ENCODE measurements at places on chromosomes 1 and 21. TPM values are rescaled to one million over a fixed set of nuclear protein-coding genes. Genes with fewer than 3 reads are reported as not detected.
A peak's percentile ranks its signal among the peaks of the same experiment; 100 is the strongest.

DNA sequence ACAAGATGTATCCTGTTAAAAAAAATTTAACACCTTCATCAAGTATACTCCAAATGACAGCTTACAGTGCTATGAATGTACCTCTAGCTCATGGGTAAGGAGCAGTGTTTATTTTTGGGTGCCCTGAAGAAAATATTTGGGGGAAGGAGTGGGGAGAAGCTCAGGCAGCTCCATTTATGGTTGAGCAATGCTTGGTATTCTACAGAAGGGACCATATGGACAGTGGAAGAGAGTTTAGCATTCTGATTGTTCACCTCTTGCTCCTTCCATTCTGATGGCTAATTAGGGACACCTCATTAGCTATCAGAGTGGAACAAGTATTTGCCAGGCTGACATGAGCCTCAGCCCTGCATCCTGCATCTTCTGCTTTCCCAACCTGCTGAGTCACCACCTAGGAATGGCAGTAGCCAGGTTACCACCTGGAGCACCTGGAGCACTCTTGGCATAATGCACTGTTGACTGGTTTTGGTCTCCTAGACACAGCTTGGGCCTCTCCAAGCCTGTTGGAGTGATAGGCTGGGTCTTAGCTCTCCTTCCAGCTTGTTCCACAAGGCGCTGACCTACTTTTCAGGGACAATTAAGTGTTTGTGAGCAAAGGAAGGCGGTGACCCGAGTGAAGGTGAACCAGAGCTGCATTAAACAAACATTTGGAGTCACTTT lies 62.0 kb upstream of the MACF1 start:
- DNase-seq, result no peak

DNA sequence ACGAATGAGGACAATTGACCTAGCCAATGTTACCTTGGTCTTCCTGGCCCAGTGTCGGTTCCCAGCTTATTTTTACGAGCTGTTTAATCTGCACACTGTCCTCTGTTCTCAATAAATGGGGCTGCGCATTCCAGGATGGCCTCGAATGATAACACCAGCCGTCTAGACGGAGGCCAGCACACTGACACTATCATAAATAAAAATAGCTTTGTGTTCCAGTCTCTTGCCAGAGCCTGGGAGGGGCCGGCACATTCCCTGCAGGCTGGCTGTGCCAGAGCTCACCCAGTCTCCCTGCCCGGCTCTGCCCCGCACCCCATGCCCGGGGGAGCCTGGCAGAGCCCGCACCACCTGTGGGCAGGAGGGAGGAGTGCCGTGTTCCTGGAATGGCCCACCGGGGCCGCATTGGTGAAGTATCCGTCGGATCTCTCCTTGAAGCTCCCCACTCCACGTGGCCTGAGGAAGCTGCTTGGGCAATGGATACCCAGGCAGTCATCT lies 92.1 kb downstream of the SPSB1 start:
- no peak for DNase-seq

Gene RIPK4
- total RNA-seq, result not detected

DNA sequence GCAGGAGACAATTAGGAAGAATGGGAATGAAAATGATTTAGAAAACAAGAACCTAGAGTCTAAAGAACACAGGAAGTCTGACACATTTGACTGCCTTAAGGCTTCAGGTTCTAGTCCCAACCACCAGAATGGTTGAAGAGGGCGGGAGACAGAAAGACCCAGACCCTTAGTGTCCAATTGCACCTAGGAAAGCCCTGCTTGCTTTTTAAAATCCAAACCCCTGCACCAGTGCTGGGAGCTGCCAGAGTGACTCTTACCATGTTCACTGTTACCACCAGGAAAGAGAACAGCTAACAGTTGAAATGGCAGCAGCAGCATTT lies 265 bp downstream of the CD1B start:
- no peak for DNase-seq

Gene MAP1LC3C
- total RNA-seq, result 0.91 TPM

DNA sequence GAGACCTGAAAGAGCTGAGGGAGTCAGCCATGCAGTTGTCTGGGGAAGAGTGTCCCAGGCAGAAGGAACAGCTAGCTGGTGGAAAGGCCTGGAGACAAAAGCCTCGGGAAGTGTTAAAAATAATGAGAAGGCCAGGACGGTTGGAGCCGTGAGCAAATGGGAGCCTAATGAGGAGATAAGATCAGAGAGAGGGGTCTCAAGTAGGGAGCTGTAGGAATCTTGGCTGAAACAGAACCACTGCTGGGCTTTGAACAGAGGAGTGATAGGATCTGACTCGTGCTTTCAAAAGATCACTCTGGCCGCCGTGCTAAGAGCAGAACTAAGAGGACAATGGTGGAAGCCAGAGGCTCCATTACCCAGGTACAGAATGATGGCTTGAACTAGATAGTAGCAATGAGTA lies 1.9 kb upstream of the FOXJ3 start:
- DNase-seq, result no peak

GRCh38 chr1:11989669-11990068 lies 9.4 kb downstream of the MFN2 start:
- no peak for DNase-seq

DNA sequence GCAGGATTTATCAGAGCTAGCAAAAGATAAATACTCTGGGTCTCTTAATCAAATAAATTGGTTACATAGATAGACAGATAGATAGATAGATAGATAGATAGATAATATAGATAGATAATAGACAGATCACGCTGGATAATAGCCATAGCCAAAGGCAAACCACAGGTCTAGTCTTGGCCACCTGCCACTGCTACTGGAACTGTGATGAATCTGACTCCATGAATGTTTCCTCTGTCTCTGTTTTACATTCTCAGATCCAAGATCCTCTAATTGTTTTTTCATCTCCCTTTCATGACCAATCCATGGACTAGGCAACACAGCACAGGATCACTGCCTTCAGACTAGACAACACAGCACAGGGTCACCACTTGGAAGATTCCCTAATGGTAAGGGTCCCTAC lies 444.7 kb upstream of the NFIA start:
- DNase-seq, result peak; percentile 88

DNA sequence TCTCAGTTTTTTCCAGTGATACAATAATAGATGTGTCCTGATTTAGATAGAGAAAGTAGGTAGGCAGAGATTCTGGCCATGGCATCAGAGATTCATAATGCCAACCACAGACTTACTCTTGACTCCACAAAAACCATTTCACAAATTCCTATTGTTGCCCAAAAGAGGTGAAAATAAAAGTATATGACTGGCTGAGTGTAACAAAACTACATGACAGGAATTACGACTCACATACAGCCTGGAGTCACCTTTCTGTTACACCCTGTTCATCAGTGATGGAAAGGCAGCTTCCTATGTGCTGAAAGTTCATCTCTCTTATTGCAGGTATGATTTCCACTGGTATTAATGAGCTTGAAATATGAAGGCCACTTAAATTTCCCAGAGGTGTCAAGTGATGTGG lies 72.3 kb downstream of the MPZL1 start:
- DNase-seq, result no peak

Gene CCDC27
- total RNA-seq, result not detected

Gene CELA3B
- not detected for total RNA-seq

DNA sequence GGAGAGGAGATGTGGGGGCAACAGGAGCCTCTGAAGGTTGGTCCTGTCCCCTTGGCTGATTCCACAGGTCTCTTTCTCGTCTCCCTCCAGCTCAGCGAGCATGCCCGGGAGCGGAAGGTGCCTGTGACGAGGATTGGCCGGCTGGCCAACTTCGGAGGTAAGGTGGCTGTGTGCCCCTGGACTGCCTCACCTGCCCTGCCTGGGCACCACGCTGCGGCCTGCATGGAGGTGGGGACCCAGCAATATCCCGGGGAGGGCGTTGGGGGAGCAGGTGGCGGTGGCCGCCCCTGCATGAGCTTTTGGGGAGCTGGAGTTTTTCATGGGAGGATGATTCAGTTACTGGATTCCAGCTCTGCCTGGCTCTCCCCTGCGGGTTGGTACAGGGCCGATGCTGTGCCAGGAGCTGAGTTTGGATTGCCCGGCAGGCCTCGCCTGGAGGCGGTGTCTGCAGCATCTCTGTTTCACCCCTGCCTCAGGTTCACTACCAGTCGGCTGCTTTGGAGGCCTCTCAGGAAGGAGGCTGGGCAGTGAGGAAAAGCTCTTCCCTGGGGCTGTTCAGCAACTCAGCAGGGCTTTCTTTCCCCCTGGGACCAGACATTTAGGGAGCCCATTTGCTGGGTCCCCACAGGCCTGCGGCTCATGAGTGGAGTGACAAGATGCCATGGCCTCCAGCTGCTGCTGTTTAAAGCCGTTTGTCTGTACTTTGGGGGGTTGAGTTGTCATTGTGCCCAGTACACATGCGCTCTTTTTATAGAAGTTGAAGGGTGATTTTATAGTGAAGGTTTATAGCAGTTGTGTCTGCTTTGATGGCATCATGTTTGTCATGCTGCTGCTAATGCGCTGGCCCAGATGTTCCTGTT lies 25.7 kb downstream of the COQ8A start:
- DNase-seq, result no peak

- DNase-seq, result no peak
These were observed 2.0 kb downstream of the LRRC41 start for GRCh38 chr1:46301406-46301807.

- no peak for DNase-seq
These were observed 33.0 kb downstream of the PTPN14 start for GRCh38 chr1:214518361-214518760.

DNA sequence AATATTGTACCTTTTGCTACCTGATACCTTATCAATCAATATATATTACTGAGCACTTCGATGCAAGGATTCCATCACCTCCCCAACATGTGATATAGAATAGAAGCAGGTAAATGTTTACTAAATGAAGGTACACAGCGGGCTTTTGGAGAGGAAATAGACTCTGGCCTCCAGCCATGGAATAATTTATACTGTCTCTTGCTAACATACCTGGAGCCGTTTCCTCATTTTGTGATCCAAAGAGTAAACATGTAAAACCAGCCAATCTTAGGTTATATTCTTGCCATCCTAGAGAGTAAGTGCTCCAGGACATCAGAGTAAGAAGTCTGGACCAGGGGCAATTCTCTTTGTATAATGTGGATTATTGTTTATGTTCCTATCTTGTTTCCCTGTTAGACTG lies 39.4 kb downstream of the NDUFS5 start:
- no peak for DNase-seq

- DNase-seq, result no peak
These were observed 7.7 kb downstream of the OVAAL start for GRCh38 chr1:180566495-180566894.

- DNase-seq, result no peak
These were observed 37.4 kb downstream of the GADD45A start for GRCh38 chr1:67722292-67722944.

- no peak for DNase-seq
These were observed 28.6 kb downstream of the PLPPR4 start for GRCh38 chr1:99292886-99293285.

DNA sequence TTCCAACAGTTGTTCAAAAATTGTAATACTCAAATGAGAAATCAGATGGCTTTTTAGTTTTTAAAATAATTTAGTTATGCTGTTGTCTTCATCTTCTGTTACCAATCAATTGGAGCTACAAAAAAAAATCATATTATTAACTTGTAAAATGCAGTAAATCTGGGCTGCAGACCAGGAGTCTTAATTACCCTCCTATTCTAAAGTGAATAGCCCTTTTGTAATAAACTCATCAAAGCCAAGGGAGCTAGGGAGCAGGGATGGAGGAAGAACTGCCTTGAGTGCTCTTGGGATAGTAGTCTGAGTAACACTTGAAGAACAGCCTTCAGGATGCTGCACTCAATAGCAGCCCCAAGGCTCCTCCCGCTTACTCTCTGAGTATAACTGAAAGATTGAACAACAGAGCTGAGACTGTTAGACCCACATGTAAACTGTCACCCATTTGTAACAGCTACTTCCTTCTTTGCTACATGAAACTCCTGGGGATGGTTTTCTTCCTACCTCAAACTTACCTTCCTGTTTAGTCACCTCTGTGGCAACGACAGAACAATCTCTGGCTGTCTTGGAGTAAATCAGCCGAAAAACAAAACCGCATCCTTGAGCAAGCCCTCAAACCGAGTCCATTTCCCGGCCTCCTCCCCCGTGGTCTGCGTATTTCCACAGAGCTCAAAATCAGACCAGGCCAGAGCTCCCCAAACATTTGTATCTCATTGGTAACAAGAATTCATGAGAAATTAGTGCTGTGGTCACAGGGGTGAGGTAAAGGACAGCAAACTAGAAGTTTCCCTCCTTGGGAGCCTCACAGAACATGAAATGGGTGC lies 55.9 kb downstream of the CD58 start:
- DNase-seq, result no peak

Gene ADAMTSL4
- not detected for total RNA-seq

GRCh38 chr1:12616709-12617373 lies 1.2 kb downstream of the DHRS3 start:
- no peak for DNase-seq

- DNase-seq, result peak; percentile 93
These were observed 115.6 kb downstream of the PGBD5 start for GRCh38 chr1:230310381-230311163.

- DNase-seq, result no peak
These were observed 190.9 kb downstream of the SIPA1L2 start for GRCh38 chr1:232439011-232439410.

DNA sequence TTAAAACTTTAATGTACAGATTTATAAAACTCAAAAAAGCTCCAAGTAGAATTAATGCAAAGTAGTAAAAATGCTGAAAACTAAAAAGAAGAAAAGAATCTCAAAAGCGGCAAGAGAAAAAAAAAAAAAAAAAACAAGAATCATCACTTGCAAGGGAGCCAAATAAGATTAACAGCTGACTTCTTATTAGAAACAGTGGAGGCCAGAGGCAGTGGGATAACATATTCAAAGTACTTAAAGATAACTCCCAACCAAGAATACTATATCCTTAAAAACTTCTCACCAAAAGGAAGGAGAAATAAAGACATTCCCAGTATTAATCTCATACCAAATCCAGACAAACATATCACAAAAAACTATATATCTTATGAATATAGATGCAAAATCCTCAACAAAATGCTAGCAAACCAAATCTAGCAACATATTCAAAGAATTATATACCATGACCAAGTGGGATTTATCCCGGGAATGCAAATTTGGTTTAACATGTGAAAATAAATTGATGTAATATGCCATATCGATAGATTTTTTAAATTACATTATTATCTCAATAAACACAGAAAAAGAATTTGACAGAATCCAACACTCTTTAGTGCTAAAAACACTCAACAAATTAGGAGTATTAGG lies 62.7 kb downstream of the CAMK2N1 start:
- DNase-seq, result no peak

GRCh38 chr1:179969962-179970361 lies 15.4 kb downstream of the CEP350 start:
- DNase-seq, result no peak

Gene TNNT2
- 74.9 TPM for total RNA-seq

DNA sequence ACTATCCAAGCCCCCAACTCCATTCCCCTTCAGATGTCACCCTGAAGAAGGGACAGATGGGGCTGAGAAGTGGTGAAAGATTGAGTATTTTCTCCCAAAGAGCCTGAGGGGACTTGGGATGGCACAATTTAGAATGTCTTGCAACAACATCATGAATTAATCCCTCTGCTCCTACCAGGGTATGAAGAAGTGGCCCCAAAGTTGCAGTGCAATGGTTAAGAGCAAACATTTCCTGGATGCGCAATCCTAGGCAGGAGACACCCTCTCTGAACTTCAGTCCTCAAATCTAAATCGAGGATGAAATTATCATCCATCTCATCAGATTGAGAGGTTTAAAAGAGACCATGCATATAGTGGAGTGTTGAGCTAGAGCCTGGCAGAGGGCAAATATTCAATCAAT lies 28.6 kb upstream of the CITED4 start:
- no peak for DNase-seq

Gene HPCAL4
- total RNA-seq, result 0.53 TPM

Data from SJCRH30 (cell line).